NCI-H1092 (cell line): ENCODE measurements at places on chromosomes 11 and 22.

DNA sequence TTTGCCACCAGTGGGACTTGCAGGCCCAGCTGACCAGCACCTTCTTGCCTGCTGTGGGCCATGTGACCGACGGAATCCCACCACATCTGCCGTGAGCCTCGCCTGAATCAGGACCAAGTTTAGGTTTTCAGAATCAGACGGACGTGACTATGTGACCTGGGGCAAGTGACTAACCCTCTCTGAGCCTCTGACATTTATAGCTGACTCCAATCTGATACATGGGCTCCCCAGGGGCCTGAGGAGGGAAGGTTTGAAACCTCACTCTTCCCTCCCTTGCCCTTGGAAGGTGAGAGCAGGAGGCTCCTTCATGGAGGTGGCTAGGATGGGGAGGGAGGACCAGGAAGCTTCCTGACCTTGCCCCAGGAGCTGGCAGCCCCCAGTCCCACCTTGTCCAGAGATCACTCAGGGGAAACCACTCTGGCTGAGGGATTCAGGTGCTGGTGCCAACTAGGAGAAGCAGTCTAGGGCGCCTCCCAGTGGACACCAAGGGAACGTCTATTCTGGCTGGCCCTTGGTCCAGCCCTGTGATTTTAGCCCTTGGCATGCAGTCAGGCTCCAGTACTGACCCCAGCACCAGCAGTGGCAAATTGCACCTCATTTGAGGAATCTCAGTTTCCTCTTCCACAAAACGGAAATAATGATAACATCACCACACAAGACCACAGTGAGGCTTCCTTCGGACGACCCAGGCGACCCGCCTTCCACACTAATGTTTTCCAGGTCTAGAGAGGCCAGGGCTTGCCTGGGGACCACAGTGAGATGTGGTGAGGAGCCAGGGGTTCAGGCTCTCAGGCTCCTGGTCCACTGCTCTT, 47.2 kb upstream of the SYT7 start:
- peak; percentile 45 for DNase-seq

- no peak for DNase-seq
Measured at GRCh38 chr11:65121447-65121864, 478 bp downstream of the FAU start.

DNA sequence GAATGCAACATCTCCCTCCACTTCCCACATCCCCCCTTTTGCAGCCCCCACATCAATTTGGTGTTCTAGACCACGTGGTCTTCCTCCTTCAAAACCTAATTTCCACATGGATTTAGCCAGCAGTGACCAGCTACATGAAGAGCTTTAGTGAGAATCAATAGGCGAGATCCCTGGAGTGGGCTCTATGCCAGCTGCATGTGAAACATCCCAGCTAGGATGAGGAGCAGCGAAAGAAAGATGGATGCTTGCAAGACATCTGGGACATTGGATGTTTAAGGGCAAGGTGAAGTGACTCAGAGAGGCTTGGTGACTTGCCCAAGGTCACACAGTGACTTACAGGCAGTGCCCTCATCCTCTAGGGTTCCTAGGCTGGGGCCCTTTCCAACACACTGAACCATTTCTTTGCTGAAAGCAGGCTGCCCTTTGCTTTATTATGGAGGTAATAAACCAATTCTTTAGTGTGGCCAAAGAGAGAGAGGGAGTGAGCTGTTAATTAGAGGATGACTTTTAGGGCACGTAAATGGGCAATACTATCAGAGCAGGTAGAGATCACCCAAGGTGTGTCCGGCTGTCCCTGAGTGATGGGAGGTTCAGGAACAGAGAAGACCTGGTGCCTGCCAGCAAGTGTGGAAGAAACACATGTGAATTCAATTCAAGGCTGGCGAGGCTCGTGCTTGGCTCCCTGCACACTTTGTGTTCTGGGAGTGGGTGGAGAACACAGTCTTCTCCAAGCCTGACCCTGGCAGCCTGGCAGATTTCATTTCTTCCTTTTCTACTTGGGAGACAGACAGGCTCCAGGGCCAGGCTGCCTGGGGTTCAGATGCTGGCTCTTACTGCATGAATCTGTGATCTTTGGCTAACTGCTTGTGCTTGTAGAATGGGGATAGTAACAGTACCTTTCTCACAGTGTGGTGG, 24.0 kb downstream of the TSPAN18 start:
- no peak for DNase-seq

GRCh38 chr11:103370076-103370475, 260.9 kb downstream of the DYNC2H1 start:
- DNase-seq, result no peak

DNA sequence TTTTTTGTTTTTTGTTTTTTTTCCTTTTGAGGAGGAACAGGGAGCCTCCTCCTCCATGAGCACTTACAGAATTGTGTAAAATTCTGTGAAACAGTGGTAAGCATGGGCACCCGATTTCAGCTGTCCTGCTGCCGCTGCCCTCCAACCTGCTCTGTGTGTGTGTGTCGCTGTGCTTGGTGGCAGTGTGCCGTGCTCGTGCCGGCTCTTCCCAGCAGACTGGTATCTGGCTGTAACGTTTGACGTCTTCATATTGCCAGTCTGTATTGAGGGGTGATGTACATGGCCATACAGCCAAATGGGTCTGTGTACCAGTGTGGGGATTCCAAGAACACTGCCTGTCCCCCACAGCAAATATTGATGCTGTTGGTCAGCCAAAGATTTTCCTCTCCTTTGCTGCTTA, 97.1 kb downstream of the CWC15 start:
- DNase-seq, result no peak
